ENCODE measurements at places on chromosomes 5 and 9.
A peak's percentile ranks its signal among the peaks of the same experiment; 100 is the strongest.

DNA sequence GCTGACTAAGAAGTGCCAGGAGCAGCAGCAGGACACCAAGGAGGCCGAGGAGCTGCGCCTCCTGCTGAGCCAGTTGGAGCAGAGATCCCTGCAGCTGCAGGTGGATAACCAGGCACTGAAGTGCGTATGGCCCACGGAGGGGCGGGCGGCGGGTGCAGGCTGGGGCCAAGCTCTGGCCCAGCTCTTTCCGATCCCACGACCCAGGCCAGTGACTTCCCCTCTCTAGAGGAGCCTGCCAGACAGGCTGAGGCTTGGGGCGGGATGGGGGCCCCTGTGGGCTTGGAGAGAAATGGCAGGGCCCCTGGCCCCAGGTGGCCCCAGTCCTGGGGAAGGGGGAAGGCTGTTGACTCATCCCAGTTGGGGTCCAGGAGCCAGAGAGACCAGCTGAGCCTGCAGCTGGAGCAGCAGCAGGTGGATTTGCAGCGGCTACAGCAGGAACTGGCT is 3.6 kb downstream of the PTRH1 start:
- no peak for DNase-seq

DNA sequence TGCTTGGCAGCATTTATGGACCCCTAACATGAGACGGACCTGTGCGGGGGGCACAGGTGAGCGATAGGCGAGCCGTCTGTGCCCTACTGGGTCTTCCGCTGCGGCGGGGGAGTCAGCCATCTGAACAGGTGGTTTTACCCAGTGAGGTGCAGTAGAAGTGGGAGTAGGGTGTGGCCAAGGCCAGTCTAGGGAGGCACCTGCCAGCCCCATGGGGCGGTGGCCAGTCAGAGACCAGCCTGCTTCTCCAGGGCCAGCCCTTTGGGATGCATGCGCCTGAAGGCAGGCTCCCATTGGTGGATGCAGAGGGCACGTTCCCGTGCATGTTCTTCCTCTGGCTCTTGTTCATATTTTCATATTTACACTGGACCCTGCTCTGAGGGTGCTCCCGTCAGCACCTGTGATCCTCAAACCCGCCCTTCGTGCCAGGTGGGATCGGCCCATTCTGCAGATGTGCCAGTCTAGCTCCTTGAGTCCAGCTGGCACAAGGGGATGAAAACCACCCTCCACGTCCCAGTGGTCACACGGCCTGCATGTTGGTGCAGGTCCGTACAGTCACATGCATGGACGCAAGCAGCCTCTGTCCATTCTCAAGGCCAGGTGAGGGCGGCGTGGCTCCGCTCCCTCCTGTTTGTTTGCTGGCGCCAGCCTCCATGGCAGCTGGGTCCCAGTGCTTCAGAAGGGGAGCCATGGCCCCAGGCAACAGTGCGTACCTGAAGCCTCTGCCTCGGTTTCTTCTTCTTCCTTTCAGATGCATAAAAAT is 9.0 kb downstream of the COL5A1 start:
- no peak for DNase-seq

GRCh38 chr9:127717766-127718165 is 1.9 kb downstream of the TTC16 start:
- no peak for DNase-seq

DNA sequence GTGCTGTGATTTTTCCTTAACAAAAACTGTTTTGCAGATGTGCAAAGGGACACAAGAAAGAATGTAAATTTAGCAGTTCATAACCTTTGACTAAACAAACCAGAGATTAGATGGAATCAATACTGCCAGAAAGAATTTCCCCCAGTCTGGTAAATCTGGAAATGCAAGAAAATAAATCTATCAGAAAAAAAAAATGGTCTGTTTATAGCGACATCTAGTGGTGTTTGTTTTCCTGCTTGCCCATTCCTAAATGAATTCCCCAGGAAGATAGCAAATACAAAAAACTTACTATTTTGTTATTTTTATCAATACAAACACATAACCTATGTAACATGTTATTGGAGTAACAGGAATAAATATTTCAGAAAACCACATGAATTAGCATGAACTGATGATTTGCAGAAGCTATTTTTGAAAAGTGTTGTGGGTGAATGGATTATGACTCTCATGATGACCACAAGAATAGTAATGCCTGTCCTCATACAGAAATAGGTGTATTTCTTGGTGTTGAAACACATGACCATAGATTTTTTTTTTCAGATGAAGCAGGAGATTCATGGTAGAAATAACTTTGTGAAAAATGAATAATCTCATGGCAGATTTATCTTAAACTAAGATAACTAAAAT is 1703.8 kb downstream of the MAT2B start:
- peak; percentile 62 for DNase-seq

DNA sequence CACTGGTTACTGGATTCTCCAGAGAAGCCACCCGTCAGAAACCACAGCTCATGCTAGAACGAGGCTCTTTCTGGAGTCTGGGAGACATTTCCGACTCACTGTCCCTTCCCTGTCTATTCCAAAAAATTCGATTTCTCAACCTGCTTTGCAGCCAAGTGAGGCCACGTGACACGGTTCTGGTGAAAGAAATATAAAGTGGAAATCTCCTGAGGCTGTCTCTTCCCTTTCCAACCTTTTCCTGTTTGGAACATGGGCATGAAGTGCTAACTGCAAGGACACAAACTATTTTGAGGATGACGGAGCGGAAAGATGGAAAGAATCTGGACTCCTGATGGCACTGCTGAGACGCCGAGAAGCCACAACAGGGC is 6.1 kb upstream of the PTGS1 start:
- DNase-seq: no peak

DNA sequence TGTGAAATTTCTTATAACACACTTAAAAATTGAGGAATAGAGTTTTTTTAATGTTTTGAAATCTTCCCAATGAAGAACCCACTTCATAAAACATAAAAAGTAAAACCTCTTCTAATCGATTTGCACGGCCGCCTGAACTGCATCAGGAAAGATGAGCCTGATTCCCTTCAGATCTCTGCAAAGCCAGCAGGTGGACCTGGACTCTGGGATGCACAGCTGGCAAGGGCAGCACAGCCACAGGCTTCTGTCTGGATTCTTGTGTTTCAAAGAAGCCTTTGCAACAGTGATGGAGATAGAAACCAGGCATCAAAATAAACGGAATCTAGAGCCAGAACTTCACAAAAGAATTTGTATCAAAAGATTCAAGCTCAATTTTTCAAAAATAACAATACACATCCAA is 36.0 kb upstream of the SPATA31C2 start:
- no peak for DNase-seq

GRCh38 chr5:96628406-96628805 is 33.8 kb upstream of the CAST start:
- no peak for DNase-seq

GRCh38 chr5:66413931-66414330 is 182.3 kb upstream of the MAST4 start:
- no peak for DNase-seq

DNA sequence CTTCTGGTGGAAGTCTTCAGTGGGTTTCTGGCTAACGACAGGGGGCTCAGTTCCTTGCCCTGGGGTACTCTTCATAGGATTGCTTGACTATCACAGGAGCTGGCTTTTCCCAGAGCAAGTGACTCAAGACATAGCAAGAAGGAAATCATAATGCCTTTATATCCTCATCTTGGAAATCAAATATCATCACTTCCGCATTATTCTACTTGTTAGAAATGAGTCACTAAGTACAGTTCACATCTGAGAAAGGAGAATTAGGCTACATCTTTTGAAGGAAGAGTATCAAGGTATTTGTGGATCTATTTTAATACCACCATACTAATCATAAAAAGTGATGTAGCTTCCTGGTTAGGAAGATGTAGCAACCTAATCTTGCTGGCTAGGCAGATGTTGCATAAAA is 148.2 kb upstream of the RAI14 start:
- no peak for DNase-seq

GRCh38 chr9:92769990-92770359 is 5.3 kb upstream of the BICD2 start:
- no peak for DNase-seq

- DNase-seq: no peak
Measured at GRCh38 chr9:133800266-133800665, 62.1 kb upstream of the SARDH start.

DNA sequence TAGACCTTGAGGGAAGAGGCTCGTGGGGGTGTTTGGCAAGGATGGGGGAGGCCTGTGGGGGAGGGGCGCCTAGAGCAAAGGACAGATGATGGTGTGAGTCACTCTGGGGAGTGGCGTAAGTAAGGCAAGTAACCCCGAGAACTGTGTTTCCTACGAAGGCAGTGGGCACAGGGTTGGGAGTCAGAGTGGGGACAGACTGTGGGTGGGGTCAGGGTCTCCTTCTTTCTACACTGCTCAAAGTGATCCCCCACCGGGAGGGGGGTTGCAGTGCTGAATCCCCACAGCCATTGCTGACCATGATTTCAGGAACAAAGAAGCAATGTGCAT is 136.8 kb downstream of the TENT4A start:
- no peak for DNase-seq

GRCh38 chr5:150149618-150150017 is 6.0 kb downstream of the PDGFRB start:
- DNase-seq: no peak

GRCh38 chr9:13127131-13127530 is 152.4 kb downstream of the MPDZ start:
- DNase-seq: no peak

DNA sequence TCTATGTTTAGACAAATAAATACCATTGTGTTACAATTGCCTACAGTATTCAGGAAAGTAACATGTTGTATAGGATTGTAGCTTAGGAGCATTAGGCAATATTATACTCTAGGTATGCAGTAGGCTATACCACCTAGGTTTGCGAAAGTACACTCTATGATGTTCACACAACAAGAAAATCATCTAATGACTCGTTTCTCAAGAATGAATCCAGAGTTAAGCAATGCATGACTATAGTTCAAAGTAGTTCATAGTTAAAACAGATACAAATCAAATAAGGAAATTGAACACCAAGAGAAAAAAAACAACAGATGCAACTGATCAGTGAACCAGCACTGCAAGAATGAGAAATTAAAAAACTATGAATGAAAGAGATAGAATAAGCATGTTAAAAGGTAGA is 27.6 kb upstream of the ABLIM3 start:
- no peak for DNase-seq

- no peak for DNase-seq
Measured at GRCh38 chr9:123753016-123753415, 176.9 kb downstream of the DENND1A start.

GRCh38 chr5:107282061-107282460 is 388.7 kb downstream of the EFNA5 start:
- no peak for DNase-seq

DNA sequence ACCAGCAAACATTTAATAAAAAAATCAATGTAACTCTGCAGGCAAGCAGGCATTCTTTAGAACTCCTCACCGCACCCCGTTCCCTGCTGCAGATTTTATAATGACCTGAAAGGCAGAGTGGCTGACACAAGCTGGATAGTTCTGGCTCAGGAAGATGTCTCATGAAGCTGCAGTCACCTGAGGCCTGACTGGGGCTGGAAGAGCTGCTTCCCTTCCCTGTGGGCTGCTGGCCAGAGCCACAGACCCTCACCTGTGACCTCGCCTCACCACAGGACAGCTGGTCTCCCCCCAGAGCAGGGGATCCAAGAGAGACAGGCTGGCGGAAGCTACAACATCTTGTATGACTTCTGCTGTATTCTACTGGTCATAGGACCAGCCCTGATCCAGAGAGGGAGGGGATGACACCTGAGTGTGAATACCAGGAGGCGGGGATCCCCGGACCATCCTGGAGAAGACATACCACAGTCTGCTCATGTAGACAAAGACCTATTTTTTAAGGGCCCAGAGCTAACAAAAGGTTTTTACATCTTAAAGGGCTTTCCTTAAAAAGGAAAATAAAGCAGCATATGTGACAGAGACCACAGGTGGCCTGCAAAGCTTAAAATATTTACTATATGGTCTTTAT is 43.9 kb downstream of the RAPGEF1 start:
- DNase-seq: no peak

DNA sequence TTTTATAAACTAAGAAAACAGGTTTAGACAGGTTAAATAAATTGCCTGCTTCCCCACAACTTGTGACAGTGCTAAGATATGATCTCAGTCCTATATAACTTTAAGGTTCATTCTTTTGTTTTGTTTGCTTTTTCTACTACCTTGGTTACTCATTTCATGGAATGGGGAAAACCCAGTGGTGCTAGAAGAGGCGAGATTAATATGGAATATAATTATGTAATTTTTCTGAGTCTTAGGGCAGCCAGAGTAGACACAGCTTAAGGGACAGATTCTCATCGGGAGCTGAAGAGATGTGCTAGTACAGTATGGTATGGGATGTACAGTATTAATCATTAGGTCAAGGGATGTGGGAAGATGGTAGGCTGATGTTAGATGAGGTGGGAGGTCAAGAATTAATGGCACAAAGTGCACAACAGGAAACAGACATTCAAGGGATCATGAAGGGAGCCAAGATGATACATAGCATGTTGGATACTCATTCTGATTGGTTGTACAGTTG is 6.2 kb downstream of the TRIM32 start:
- DNase-seq: no peak

DNA sequence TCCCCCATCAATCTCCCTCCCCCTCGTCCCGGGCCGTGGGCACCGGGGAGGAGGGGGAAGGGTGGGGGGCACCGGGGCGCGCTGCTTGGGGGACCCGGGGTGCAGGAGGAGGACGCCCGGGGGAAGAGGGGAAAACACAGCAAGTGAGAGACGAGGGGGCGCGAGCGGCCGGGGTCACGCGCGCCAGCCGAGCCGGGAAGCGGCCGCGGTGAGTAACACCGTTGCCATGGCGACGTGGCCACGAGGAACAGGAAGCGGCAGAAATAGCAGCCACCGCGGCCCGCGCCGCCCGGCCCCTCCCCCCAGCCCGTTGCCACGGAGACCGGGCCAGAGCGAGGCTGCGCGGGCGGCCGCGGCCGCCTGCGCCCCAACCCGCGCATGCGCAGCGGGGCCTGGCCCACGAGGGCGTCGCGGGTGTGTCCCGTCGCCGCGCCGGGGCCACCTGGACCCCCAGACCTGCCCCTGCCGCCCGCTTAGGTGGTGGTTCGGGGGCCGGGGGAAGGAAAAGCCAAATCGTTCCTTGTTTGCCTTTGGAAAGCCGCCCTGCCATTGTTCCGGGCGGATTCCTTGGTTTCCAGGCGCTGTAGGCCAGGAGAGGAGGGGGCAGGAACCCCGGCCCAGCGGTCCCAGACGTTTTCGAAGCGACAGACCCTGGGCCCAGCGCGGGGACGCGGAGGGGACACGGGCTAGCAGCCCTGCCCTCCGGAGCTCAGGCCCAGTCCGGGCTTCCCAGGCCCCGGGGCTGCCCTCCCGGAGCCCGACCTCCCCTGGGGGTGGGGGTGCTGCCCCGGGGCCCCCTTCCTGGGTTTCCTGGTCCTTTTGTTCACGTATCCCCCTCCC is 207.1 kb downstream of the C9orf50 start:
- DNase-seq: peak; percentile 100

DNA sequence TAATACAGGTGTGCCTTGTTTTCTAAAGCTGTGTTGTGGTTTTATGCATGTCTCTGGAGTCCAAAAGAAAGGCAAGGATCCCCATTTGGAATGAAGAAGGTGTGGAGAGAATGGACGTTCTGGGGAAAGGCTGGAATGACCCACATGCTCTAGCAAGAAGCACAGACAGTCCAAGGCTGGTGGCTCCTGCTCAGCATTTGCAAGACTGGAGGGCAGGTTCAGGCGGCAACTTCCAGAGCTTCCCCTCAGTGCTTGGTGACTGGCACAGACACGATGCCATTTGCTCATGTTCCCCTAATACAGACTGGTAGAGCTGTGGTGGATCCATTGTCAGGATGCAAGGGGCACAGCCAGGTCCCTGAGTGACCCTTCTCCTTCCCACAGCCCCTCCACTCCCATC is 8.2 kb downstream of the SLC22A4 start:
- DNase-seq: no peak

- DNase-seq: no peak
Measured at GRCh38 chr5:126531543-126532120, 63.4 kb downstream of the ALDH7A1 start.

- no peak for DNase-seq
Measured at GRCh38 chr5:166784545-166785078, 1506.8 kb upstream of the WWC1 start.
